CD4-positive, alpha-beta T cell treated with Interferon alpha-2 for 1 hour (primary cell): ENCODE measurements at places on chromosomes 3 and 15.

- no peak for DNase-seq
Observed at GRCh38 chr3:174330303-174330702, 528.8 kb upstream of the NAALADL2 start.

GRCh38 chr3:8657804-8658305 is 13.3 kb upstream of the SSUH2 start:
- no peak for DNase-seq

DNA sequence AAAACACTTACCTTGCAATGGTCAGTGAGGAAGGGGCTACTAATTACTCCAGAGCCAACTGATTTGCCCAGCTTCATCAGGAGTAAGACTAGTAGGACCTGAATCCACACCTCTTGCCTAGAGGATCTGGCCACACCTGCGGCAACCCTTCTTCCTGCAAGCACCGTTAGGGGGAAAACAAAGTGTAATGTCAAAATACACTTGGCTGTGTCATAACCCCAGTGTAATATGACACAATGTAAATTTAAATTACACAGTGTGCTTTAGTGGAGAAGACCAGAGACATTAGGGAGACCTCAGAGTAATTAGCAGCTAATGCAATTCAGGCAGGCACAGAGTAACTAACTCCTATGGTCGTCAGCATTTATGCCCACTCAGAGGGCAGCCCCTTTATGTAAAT is 308.5 kb upstream of the ARRDC4 start:
- DNase-seq, result no peak

DNA sequence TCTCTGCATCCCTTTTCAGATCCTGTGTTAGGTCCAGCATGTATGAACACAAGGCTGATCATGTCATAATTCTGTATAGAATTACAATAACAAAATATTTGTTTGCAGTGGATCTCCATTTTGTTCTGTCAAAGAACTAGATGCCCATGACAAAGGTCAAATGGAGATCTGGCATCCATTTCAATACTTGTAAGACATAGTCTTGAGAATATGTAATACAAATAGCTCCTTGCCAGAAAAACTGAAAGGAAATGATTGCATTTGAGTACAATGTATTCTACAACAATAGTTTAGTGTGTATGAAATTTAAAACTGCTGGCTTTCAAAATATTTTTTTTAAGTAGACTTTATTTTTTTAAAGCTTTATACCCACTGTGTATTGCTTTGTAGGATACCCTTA is 101.1 kb downstream of the CMSS1 start:
- no peak for DNase-seq

DNA sequence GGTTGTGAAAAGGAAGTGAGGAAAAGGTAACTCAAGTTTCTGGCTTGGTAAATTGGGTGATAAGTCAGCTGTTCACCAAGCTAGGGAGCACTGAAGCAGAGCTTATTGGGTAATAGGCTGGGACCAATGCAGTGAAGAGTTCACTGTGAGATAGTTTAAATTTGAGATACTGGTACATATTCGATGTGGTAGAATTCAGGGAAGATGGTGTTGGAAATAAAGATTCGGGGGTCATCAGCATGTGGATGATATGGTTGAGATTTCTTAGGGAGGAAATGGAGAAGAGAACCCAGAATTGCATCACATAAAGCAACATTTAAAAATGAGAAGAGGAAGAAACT is 16.9 kb downstream of the MME start:
- no peak for DNase-seq

DNA sequence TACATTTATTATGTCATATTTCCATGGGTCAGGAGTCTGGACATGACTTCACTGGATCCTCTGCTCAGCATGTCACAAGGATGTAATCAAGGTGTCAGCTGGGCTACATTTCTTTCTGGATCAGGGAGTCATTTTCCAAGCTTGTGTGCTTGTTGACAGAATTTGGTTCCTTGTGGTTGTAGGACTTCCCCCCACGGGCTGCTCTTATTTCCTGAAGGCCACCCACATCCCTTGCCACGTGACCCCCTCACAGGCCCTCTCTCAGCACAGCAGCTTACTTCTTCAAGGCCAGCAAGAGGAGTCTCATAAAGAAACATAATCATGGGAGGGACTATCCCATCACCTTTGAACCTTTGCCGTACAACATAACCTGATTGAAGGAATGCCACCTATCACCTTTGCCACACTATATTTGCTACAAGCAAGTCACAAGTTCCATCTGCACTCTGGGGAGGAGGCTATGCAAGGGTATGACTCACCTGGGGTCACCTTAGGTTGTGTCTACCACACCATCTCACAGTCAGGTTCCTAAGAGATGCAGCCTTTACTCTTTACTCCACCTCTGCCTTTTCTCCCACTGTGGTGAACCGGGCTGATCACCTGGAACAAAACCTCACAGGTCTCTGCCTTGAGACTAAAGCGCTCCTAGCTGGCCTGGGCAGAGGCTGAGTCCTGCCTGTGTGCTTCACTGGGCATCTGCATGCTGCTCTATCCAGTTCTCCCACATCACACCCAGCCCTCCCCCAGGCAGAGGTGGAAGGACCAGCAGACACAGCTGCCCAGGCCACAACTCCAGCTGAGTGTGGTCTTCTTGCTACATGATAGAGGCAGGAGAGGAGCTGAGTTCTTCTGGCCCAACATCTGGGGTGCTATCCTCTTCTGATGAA is 13.5 kb downstream of the RAB6B start:
- peak; percentile 6 for DNase-seq

GRCh38 chr3:126956866-126957650 is 25.9 kb upstream of the PLXNA1 start:
- no peak for DNase-seq

DNA sequence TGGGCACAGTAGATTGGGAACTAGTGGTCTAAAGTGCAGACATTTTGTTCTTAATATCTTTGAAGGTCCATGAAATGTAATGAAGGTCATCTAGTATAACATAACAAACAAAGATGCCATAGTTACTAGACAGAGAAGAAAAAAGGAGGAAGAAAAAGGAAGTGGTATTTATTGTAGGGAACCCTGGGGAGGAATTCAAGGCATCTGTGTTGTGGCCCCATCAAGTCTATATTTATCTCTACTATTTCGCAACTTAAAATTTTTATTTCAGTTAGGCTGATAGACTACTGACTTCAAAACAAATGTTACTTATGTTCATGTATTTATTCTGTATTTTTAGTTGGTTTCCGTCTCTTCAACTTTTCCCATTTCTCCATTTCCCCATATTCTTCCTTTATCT is 48.9 kb upstream of the ZDHHC23 start:
- no peak for DNase-seq

DNA sequence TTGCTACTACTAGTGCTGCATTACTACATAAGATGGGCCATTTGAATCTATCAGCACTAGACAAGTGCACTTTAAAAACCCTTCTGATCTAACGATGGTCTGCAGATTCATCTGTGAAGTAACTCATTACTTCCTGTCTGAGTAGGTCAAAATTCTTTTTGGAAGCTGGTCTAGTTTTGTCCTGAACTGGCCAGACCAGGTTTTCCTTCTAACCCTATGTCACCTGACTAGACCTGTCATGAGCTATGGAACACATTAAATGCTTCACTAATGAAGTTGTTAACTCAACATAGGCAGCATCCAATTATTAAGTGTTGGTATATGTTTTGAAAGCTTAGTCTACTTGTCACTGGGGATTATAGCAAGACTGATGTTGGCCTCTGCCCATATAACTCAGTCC is 10.1 kb upstream of the RBM5 start:
- DNase-seq, result no peak

DNA sequence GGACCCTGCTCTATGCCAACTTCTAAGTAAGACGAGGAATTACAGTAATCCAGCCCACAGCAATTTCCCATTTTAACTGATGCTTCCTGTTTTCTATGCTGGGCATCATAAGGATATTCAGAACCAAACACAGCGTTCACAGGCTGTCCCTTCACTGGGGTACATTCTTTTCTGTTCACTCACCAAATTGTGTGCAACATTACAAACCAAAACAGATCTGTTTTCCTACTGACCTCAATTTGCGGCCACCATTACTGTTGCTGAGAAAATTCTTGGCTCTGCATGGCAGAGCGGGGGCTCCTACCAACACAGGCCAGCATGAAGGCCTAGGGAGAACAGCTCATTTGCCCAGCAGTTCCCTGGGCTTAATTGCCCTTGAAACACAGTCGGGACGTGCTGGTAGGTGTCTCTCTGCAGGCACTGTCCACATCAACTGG is 76.5 kb downstream of the MYO1E start:
- no peak for DNase-seq

DNA sequence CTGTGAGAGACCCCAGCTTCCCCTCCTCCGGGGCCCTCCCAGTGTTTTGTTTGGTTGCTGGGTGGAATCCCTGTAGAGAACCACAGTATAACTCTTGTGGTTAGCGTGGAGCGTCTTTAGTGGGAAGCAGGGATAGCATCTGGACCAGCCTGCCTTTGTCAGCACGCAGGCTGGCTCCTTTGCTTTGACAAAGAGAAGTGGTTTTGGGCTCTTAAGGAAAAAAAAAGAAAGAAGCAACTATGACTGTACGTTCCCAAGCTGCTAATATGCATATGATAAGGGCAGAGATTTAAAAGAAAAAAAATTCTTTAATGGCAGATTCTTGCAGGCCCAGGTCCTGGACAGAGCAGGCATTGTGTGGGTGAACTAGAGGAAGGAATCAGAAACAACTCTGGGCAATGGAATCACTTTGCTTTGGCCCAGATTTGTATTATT is 340.8 kb upstream of the CTDSPL start:
- DNase-seq, result no peak

DNA sequence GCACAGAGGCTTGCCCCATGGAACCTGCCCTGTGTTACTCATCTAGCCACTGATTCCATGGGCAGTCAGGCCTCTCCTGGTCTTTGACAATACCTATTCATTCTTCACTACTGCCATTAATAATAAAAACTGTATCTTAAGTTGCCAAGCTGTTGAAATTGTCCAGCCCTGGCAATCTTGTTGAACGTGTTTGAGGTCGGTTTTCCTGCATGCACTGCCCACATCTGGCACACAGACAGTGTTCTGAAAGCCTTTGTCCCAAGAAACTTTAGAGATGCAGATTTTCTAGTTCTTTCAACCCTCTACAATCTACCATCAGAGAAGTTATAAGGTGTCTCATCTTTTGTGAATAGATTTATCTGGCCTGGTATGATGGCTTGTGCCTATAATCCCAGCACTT is 567.2 kb upstream of the NECTIN3 start:
- DNase-seq, result no peak

GRCh38 chr3:127497676-127498075 is 92.9 kb downstream of the TPRA1 start:
- DNase-seq, result no peak

DNA sequence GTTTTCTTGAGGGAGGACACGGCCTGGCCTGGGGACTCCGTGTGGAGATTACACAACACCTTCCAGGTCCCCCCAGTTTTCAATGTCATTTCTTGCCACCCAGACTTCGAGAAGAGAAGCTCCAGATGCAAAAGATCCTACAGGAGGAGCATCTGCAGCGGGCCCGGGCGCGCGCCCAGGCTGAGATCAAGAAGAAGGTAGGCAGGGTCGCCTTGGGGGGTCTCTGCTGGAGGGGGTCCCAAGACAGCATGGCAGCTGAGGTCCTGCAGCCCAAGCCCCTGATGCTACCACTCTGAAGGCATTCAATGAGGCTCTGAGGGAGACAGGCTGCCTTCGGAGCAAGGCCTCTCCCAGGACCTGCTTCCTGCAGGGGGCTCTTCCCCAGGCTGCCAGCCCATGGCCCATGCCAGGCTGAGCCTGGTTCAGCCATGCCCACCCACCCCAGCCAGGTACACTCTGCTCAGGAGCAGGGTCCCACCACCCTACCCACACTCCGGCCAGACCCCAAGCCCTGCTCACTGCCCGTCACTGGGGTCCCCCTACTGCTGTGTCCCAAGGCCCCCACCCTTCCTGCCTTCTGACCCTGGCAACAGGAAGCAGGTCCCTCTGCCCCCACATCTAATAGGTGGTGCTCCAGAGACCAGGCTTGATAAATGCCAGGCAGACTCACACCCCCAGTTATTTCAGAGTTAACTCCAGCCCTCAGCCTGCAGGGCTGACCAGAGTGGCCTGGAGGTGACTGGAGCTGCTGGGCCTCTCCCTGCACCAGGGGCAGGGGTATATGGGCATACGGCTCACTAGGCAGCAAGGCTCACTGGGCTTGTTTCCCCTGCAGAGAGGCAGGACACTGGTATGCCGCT is 40.0 kb downstream of the ZXDC start:
- DNase-seq, result no peak

DNA sequence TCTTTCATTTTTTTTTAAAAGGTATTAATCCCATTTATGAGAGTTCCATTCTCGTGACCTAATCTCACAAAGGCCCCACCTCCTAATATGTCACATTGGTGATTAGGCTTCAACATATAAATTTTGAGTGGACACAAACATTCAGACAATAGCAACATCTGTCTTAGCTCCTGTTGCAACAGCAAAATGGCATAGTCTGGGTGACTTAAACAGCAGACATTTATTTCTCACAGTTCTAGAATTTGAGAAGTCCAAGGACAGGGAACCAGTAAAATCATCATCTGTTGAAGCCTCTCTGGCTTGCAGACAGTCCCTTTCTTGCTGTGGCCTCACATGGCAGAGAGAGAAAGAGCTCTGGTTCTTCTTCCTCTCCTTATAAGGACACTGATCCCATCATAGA is 3.2 kb upstream of the PLSCR2 start:
- DNase-seq, result no peak

GRCh38 chr3:45906681-45907407 is 20.5 kb downstream of the CCR9 start:
- DNase-seq, result no peak

- DNase-seq, result no peak
Observed at GRCh38 chr3:177618873-177619733, 421.8 kb upstream of the TBL1XR1 start.

GRCh38 chr3:61824553-61825135 is 263.3 kb downstream of the PTPRG start:
- no peak for DNase-seq

- DNase-seq, result no peak
Observed at GRCh38 chr3:147413686-147414389, 4.7 kb downstream of the ZIC1 start.
